Amygdala (tissue), 56 donors: ENCODE measurements at places on chromosomes 1 and 21.

GRCh38 chr1:58861506-58861905 lies 77.7 kb upstream of the JUN start:
- no peak for DNase-seq

- DNase-seq, result no peak
These were observed 39.8 kb downstream of the UBE2G2 start for GRCh38 chr21:44761747-44762208.

DNA sequence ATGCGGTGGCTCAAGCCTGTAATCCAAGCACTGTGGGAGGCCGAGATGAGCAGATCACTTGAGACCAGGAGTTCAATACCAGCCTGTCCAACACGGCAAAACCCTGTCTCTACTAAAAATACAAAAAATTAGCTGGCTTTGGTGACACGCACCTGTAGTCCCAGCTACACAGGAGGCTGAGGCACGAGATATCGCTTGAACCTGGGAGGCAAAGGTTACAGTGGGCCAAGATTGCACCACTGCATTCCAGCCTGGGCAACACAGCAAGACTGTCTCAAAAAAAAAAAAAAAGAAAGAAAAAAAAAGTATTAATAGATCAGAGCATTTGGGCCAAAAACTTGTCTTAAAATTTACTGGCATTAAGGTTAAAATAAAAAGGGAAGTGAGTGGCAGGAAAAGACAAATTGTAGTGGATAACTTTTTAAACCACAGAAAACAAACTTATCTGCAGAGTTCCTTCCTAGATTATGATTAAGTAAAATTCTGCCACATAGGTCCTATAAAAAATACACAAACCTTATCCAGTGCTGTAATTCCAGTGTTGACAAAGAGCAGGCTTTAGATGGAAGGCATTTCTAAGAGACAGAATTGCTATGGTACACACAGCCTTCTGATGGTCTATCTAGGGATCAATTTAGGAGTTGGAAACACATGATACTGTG lies 53.3 kb downstream of the EIF4G3 start:
- no peak for DNase-seq

- DNase-seq, result no peak
These were observed 124.8 kb downstream of the ROR1 start for GRCh38 chr1:63898428-63899196.

- DNase-seq, result no peak
These were observed 17.1 kb upstream of the XPR1 start for GRCh38 chr1:180614730-180615129.

GRCh38 chr21:24850121-24850520 lies 757.2 kb downstream of the MRPL39 start:
- DNase-seq, result no peak

DNA sequence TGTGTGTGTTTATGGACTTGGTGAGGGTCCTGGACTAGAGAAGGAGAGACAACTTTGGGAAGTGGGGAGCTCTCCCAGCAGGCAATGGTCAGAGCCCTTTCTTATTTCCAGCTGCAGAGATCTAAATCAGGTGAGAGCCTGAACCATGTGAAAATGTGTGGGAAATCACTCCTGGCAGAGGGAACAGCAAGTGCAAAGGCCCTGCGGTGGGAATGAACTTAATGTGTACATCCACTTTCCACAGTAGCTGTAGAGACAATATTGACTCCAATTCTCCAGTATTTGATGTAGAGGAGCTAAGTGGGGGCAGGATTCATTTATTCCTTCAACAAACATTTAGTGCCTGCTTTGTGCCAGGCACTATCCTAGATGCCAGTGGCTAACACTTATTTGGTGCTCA lies 14.7 kb upstream of the POU3F1 start:
- no peak for DNase-seq

DNA sequence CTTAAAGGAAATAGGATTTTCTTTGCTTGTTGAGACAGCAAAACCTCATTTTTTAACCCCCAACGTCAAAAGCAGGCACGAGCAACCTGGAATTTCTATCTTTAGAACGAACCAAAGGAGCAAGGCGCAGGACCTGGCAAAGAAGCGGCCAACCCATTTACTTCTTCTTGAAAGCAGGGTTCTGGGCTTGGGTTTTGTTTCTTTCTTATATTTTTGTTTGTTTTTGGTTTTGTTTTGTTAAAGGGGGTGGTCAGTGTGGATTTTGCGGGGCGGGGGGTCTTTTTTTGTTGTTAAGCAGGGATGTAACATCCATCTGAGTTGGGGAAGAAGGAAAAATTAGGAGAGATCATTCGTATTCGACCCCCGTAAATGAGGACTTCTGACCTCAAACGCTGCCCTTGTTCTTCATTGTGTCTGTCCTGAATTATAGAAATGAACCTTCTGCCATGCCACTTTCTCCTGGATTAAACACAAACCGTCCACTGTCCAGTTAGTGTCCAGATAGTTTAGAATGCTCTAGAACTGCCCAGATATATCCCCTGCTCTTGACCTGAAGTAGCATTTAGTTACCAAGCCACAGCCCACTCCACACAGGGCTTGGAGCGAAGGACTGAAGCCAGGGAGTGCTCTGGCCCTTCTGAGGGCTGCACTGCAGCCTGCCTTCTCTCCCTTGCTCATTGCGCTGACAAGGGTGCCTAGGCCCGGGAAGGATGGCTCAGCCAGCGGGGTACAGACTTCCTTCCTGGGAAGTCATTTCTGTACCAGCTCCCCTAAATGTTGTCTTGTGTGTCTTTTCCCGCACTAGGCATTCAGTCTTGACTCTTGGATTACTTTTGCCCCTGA lies 909 bp upstream of the APP start:
- DNase-seq, result no peak

DNA sequence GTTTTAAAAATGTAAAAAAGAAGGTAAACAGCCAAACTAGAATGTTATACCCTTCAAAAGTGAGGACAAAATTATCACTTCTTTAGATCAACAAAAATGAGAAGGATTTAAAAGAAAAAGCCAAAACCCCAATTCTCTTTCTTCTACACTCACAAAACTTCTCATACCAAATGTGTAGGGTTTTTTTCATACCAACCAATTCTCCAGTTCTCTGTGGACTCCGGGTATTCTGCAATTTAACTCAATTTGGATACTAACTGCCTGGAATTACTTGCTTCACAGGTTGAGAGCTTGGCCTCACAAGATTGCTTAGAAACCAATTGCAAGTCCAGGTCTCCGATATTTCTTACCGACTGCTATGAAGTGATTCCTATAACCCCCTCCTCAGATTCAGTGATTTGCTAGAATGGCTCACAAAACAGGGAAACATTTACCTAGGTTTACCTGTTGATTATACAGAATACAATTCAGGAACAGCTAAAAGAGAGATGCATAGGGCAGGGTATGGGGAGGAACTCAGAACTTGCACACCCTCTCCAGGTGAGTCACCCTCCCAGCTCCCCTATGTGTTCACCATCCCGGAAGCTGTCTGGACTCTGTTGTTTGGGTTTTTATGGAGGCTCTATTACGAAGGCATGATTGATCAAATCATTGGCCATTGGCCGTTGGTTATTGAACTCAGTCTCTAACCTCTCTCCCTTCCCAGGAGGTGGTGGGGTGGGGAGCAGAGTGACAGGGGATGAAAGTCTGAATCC lies 67.1 kb downstream of the CAMTA1 start:
- no peak for DNase-seq

DNA sequence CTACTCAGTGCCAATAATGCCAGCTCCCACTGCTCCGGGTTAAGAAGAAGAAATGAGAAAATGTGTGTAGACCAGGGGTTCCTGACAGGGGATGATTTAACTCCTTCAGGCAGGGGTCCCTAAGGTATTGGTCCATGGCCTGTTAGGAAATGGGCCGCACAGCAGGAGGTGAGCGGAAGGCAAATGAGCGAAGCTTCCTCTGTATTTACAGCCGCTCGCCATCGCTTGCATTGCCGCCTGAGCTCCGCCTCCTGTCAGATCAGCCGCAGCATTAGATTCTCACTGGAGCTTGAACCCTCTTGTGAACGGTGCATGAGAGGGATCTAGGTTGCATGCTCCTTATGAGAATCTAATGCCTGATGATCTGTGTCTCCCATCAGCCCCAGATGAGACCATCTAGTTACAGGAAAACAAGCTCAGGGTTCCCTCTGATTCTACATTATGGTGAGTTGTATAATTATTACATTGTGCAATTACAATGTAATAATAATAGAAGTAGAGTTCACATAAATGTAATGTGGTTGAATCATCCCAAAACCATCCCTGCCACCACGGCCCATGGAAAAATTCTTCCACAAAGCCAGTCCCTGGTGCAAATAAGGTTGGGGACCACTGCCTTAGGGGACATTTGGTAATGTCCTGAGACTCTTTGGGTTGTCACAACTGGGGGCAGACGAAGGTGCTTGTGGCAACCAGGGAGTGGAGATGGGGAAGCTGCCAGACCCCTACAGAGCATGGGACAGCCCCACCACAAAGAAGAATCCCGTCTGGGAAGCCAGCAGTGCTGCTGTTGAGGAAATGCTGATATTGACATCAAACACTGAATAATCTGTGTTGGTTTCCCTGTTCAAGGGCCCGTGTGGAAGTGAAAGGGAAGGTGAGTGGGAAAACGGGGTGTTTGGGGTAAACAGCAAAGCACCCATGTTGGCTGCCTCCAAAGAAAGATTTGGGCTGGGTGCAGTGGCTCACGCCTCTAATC lies 60.8 kb downstream of the DHRS3 start:
- DNase-seq, result no peak

DNA sequence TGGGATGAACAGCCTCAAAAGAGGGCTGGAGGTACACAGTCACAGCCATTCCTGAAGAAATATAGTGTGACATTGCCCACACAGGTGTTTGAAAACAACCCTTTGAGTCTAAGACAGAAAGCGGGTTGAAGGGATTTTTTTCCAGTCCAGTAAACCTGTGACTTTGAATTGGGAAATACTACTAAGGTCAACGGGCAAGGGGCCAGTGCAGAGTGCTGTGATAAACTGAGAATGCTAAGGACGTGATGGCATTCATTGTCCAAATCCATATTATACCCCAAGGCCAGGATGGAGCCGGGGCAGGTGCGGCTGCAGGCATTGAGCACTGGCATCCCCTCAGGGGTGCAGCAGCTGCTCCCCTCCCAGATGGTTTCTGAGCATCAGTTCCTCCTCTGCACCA lies 36.6 kb downstream of the KIAA0040 start:
- DNase-seq, result no peak

DNA sequence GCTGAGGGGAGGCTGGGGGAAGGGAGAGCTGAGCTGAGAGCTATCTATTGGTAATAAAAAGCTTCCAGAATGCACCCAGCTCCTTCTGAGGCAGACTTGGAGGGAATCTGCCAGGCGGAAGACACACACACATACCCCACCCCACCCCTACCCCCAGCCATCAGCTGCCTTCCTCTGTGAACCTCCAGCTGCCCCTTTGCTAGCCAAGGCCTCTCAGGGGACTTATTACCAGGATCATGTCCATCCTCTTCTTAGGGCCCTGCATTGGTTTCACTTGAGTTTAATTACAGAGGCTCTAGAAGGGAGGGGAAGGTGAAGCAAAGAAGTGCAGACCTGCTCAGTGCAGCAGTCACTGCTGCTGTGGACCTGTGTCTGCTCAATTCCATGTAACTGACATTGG lies 156.4 kb downstream of the OMA1 start:
- DNase-seq, result no peak

DNA sequence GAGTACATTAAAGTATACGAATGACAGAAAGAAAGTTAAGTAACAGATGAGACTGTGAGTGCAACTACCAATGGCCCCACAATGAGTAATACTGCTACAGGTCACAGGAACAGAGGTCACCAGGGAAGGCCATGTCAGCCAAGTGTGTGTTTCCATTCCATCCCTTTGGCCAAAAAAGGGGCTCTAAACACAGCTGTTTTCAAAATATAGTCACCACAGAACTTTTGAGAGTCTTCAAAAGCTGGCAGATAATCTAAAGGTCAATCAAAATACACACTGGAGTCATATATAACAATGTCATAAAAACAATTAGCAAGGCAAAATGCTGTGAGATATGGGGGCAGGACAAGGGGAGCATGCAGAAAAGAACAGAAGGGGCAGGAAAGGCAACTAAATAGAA lies 10.2 kb downstream of the USP24 start:
- no peak for DNase-seq

- no peak for DNase-seq
These were observed 19.4 kb downstream of the ENO1 start for GRCh38 chr1:8858888-8859706.

DNA sequence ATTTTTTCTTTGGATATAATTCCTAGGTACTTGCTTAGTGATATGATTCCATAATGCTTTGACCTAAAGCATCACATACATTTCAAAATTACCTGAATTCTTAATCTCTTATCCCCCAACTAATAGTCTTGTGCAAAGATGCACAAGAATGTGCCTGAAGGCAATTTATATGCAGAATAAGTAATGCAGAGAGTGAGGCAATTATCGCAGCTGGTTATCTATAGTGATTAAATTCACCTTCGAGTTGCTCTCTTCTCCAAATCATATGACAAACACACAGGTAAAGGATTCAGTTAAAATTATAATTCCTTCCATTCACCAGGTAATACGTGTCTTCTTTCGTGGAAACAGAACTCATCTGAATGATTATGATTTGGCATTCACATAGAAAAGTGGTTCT lies 717.3 kb downstream of the MRPL39 start:
- DNase-seq, result no peak

GRCh38 chr1:20732588-20733359 lies at the start of gene SH2D5:
SH2D5 (minus strand) TSS chr1:20732703; CDS start chr1:20728044, 4,659 bp downstream.
- peak; percentile 65 for DNase-seq

- no peak for DNase-seq
These were observed 97.4 kb upstream of the CHRM3 start for GRCh38 chr1:239288820-239289554.

GRCh38 chr1:110255392-110255787 lies 45.3 kb downstream of the KCNC4 start:
- peak; percentile 63 for DNase-seq

GRCh38 chr1:51906306-51907078 lies 28.0 kb upstream of the NRDC start:
- DNase-seq, result no peak

- no peak for DNase-seq
These were observed 6.4 kb upstream of the NBPF11 start for GRCh38 chr1:148158341-148159003.

DNA sequence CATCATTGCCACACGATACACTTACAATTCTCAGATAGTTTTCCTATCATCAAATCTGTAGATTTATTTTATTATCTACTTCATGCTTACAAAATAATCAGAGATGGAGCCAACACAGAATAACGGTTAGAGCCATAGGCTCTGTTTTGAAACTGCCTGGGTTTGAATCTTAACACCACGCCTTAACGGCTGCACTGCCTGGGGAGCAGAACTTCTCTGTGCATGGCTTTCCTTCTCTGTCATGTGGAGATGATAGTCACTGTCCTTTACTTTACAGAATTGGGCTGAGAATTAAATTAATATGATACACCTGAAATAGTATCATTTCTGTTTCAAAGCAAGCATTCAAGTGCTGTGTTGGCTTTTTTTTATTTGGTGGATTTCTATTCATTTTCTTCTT lies 177.8 kb downstream of the HMCN1 start:
- no peak for DNase-seq
